ENCODE measurements at places on chromosomes 7 and 10.

- no peak for DNase-seq
Observed at GRCh38 chr7:74212661-74213060, 2.9 kb downstream of the LAT2 start.

DNA sequence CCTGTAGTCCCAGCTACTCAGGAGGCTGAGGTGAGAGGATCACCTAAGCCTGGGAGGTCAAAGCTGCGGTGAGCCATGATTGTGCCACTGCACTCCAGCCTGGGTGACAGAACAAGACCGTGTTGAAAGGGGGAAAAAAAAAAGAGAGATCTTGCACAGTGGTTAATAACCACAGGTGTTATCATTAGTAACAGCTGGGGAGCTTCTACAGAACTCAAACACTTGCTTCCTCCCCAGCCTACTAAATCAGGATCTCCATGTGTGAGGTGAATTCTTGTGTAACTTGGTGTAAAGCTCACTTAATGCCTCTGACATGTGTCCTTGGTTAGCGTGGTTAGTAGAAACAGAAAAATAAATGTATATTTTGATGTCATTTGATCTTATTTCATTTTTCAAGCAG lies 43.9 kb upstream of the BMS1 start:
- no peak for DNase-seq

- no peak for DNase-seq
Observed at GRCh38 chr10:131808370-131808930, 92.4 kb upstream of the PPP2R2D start.

- no peak for DNase-seq
Observed at GRCh38 chr7:35259523-35259908, 5.6 kb upstream of the TBX20 start.

DNA sequence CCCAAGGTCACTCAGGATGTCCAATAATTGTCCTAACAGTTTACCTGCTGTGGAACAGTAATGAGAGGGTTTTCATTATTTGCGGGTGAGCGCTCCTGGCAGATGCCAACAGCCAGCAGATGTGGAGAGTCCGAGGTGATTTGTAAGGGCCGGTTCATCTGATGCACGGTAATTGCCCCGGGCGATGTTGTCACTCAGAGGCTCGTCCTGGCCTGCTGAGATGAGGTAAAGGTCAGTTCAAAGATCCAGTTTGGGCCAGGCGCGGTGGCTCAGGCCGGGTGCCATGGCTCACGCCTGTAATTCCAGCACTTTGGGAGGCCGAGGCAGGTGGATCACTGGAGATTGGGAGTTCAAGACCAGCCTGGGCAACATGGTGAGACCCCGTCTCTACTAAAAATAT lies 16.9 kb downstream of the LHPP start:
- DNase-seq: no peak
